IPS DF 19.7 (cell line): ENCODE measurements at places on chromosomes 5 and 9.

DNA sequence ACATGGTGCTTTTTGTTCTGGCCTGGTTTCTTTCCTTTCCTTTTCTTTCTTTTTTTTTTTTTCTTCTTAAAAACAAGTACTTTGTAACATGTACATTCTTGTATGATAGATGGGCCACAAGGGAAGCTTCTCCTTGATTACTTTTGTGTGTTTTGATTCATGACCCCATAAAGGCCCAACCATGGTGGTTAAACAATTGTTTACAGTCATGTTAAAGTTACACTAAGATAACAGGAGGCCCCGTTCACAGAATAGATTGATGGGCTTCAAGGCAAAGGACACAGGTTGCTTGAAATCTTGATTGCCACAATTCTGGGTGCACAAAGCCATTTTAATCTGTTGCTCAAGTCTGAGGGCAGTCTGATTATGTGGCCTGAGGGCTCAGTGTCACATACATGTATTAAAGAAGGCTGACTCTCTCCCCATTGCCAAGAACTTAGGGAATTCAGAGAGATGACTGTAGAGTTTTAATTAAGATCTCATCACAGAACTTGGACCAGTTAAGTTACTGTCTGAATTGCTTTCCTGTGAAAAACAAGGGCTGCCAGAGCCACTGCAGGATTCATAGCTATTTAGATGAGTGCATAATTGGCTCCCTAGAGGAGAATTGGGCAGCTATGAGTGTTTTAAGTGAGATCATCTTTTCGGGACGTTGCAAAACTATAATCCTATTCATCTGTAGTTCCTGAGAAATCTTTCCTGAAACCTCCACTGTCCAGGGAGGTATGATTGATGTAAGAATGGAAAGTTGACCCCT, 163.4 kb downstream of the TLE4 start:
- no peak for DNase-seq

DNA sequence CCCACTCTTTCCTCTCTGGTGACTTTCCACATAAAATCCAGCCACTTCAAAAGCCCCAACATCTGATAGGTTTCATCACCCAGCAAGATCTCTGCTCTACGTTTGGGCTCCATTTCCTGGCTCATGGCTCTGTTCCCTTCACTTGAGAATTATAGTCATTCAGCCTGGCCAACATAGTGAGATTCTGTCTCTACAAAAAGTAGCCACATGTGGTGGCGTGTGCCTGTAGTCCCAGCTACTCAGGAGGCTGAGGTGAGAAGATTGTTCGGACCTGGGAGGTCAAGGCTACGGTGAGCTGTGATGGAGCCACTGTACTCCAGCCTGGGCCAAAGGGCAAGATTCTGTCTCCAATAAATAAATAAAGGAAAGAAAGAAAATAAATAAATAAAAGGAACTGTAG, 83.3 kb upstream of the IGFBPL1 start:
- no peak for DNase-seq

DNA sequence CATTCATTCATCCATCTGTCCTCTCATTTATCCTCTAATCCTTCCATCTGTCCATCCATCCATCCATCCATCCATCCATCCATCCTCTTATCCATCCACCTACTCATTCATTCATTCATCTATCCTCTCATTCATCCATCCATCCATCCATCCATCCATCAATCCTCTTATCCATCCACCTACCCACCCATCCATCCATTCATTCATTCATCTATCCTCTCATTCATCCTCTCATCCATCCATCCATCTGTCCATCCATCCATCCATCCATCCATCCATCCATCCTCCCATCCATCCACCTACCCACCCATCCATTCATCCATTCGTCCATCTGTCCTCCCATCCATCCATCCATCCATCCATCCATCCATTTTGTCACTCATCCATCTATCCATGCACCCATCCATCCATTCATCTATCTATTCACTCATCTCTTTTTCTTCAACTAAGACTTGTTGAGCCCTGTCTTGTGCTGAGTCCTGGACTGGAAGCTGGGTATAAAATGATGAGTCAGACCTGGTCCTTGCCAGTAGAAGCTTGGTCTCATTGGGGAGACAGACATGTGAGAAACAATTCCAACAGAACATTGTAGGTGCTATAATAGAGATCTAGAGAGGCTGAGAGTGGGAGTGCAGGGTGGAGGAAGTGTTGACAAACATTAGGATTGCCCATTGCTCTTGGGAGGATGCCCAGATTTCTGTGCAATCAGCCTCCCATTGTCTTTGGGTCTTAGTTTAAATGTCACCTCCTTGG, 55.0 kb upstream of the IER5L start:
- no peak for DNase-seq

GRCh38 chr5:10914741-10915480, 153.9 kb upstream of the DAP start:
- no peak for DNase-seq

DNA sequence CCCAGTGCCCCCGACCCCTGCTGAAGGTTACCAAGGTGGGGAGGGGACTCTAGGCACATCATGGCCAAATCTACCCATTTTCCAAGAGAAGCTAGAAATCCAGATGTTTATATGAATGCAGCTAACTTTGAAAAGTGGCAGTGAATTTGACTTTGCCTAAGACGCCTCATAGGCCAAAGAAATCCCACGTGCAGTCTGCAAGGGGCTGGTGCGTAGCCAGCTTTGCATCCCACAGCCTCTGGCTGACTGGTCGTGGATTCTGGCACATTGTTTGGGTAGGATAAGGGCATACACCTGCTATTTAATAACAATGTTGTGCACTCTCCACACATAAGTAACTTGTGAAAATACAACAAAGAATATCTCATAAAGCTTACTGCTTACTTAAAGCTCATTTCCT, 3.5 kb upstream of the GADD45G start:
- DNase-seq: no peak

DNA sequence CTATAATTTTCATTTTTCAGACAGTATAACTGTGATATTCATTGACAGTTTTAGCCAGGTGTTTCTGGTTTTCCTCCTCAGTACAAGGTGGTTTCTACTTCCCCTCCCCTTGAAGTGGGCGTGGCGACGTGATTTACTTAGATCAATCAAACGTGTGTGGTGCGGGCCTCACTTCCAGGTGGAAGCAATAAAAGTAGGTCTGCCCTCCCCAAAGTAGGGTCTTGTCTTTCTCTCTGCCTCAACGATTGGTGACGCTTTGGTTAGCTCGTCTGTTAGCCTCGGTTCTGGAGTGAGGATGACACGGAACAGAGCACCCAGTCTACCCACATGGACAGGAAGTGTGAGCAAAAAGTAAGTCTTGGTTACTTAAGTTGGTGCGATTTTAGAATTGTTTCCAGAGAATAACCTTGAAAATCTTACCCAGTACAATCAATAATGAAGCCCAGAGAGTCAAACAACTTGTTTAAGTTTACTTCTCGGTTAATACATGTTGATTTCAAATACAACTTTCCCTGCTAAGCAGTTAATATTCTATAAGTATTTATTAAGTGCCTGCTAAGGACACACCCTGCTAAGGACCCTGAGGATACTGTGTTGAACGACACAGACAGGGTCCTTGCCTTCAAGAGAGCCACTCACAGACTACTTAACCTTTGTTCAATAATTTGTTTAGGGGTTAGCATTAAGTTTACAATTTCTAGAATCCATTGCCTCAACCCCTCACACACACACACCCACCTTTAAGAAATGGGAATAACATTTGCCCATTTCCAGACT, 48.4 kb downstream of the COX7C start:
- no peak for DNase-seq

- no peak for DNase-seq
These were observed 220.9 kb downstream of the IRX2 start for GRCh38 chr5:2530609-2531008.

- no peak for DNase-seq
These were observed 8.8 kb upstream of the SVEP1 start for GRCh38 chr9:110588296-110588695.

- DNase-seq: no peak
These were observed 93.2 kb downstream of the CDO1 start for GRCh38 chr5:115723220-115723619.

DNA sequence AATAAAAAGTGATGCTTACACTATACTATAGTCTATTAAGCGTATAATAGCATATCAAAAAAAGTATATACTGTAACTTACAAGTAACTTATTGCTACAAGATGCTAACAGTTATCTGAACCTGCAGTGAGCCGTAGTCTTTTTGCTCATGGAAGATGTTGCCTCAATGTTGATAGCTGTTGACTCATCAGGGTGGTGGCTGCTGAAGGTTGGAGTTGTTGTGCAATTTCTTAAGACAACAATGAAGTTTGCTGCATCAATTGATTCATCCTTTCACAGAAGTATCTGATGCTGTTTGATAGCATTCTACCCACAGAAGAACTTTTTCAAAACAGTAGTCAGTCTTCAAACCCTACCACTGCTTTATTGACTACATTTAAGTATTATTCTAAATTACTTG, 7.8 kb upstream of the C9orf40 start:
- DNase-seq: no peak

DNA sequence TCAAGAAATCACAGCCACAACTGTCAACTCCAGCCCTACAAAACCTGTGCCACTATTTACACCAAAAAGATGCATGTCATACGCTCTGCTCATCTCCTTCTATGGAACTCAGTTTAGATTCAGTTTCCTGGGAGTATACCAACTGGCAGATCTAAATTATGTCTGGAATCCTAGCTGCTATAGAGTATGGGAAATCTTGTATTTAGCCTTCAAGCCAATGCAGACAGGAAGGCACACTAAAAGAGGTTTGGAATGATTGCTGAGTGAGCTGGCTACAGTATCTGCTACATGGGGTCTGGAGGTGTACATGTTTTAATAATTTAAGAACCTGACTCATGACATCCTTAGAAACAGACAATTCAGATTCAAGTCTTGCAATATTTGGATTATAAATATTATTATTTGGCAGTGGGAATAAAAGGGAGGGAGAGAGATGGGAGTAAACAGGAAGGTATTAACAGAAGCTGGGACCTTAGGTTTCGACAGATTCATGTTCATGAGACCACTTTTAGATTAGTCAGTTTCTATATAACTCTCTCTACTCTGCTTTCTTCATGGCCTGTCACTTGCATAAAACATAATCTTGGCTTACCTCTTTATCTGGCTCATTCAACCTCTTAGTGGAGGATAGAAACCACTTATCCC, 178.8 kb upstream of the HAPLN1 start:
- no peak for DNase-seq

DNA sequence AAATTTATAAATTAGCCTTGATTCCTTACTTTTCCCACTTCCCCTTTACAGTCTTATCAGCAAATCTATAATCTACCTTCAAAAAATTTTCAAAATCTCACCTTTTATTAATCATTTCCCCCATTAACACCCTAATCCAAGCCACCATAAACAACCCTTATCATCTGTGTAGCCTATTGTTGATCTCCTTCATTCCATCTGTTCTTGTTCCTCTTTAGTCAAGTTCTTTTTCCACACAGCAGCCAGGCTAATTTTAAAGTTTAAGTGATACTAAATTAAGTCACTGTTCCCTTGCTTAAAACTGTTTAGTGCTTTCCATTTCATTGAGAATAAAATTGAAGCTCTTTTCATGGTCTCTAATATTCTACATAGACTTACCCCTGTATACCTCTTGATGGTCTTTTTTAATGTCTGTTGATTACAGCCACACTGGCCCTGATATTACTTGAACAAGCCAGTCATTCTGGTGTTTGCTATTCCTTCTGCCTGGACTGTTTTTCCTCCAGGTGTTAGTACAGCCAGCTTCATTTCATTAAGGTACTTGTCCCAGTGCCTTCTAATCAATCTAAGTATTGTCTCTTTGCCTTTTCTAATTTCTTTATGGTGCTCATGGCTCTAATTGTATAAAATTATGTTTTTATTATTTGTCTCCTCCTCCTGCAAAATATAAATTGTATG, 31.1 kb downstream of the GPR151 start:
- DNase-seq: no peak

GRCh38 chr5:73374520-73375190, 73.9 kb downstream of the FOXD1 start:
- DNase-seq: no peak

- no peak for DNase-seq
These were observed 15.4 kb downstream of the PLGRKT start for GRCh38 chr9:5422276-5422675.

DNA sequence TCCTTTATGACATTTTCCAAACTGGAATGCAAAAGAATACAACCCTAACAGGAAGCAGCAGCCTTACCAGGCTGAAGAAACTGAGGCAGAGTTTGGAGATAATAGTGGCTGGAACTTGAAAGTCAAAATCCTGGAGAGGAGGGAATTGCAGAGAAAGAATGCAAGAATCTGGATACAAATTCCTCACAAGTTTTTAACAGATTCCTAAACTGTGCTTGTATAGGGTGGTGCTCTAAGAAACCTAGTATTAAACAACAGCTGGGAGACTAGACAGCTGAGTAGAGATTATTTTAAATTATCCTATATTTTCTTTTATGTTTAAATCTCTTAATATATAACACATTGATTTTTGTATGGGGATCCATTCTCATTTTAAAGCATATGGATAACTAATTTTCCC, 30.7 kb downstream of the INVS start:
- no peak for DNase-seq

- DNase-seq: no peak
These were observed 21.5 kb upstream of the AKNA start for GRCh38 chr9:114409103-114409780.
